ENCODE measurements at places on chromosomes 16 and 17.
A peak's percentile ranks its signal among the peaks of the same experiment; 100 is the strongest.

DNA sequence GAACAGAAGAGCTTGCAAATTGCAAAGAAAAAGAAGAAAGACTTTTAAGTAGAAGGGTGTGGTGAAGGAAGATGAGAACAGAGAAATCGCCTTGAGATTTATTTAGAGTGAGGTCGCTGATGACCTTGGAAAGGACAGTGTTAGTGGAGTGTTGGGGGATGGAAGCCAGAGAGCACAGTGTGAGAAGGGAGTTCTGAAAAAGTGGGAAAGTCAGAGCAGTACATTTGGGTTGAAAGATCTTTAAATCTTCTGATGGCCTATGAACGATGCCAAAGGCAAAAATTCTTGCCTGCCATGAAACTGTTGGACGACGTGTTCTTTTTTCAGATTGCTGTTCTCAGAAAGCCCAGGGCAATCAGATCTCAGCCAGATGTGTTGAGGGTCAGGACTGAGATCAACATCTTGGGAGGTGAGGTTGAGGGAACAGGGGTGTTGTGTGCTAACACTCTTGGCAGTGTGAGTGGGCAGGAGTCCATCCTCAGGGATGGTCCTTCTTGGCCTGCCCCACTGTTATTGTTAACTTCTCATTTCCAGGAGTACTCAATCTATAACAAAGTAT is 330.1 kb downstream of the MAP2K6 start:
- DNase-seq = no peak

GRCh38 chr17:1300371-1300905 is 21.0 kb downstream of the TRARG1 start:
- no peak for DNase-seq

DNA sequence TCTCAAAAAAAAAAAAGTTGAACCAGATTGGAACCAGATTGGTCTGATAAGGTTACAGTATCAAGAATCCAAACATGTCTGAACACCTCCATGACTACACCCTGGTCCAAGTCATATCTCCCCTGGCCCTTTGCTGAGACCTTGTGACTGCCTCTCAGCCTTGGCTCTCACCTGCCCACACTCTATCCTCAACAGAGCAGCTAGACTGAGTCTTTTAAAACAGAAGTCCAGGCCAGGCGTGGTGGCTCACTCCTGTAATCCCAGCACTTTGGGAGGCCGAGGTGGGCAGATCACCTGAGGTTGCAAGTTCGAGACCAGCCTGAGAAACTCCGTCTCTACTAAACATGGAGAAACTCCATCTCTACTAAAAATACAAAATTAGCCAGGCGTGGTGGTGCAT is 91.7 kb downstream of the AIPL1 start:
- DNase-seq = no peak

- DNase-seq = no peak
Measured at GRCh38 chr16:19436540-19436939, 18.9 kb downstream of the TMC5 start.

DNA sequence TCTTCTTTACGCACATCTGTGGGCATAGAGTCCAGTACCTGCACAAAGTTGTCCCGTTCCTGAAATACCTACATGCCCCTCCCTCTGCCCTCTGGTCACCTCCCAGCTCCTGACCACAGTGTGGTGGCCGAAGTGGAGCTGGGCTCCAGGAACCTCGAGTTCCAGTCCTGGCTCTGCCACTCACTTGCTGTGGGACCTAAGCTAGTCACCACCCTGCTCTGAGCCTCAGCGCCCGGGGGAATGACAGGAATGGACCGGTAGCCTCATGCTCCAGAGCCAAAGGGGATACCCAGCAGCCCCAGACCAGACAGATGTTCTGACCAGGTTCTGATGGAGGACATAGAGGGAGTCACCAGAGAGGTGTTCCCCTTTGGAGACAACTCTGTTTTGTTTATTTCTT is 26.7 kb upstream of the ITGA3 start:
- no peak for DNase-seq

GRCh38 chr17:74637265-74637664 is 13.7 kb upstream of the CD300E start:
- DNase-seq = no peak

- DNase-seq = no peak
Measured at GRCh38 chr16:80913397-80913796, 93.3 kb downstream of the CMC2 start.

DNA sequence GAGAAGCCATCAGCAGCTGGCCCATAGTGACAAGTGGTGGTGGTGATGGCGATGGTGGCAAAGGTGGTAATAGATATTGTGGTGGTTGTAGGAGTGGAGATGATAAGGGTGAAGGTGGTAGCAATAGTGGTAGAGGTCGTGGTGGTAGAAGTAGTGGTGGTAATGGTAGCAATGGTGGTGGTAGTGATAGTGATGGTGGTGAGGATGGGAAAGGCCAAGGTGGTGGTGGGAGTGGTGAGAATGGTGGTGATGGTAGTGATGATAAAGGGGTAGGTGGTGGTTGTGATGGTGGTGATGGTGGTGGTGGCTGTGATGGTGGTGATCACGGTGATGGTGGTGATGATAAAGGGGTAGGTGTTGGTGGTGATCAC is 13.1 kb downstream of the CDH5 start:
- no peak for DNase-seq

DNA sequence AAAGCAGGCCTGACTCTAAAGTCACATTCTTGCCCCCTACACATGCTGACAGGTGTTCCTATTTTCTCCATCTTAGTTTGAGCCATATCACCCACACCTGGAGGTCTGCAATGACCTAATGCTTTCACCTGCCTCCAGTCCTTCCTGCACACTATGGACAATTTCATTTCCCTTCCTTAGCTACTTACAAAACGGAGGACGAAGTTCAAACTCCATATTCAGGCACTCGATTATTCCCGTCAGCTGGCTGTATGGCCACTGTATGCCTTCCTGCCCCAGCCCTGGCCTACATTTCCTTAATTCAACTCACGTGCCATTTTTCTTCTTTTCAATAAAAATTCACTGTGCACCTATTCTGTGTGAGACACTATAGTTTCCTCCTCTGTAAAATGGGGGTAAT is 44.9 kb downstream of the GRIN2A start:
- no peak for DNase-seq

DNA sequence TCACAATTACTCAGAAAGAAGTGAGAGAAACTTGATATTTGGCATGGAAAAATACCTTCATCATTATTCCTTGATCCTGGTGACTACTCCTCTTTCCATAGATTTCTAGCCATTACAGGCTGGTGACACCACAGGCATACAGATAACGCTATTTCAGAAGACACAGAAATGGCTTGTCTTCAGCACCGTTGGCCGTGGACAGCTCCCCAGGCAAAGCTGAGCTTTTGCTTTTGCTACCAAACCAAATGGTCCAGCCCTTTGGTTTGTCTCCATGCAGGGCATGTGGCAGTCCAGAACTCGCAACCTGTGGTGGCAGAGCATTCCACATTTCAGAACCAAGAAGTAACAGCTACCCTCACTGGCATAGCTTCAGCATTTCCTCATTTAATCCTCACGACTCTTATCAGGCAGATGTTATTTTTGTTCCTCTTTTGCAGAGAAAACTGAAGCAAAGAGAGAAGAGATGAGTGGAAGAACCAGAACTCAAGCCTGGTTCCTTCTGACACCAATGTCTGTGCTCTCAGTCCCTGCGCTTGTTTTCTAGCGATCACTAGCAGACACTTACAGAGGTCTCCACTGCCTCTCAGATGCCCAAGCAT is 55.5 kb downstream of the HS3ST4 start:
- no peak for DNase-seq

DNA sequence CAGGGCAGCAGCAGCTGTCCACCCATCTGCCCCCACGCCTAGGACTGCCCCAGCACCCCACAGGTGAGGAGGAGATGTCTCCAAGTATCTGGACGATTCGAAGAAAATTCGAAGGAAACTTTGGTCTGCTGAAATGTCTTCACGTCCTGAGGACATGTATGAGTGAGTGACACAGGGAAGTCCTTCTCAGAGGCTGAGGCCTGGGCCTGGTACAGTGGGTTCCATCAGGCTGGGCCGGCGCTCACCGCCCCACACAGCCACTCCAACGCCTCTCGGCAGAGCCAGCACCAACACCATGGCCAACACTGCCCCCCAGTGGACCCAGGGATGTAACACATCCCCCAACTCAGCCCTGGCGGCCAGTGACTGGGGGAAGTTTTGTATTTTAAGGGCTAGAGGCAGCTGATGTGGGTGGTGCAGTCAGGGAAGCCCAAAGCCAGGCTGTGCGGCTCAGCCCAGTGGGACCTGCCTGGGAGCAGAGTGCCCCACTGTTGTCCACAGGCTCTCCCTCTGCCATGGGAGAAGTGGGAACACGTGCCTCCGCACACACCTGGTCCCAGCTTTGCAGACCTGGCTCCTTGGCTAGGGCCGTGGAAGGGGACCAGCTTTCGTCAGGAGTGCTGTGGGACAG is 55.8 kb upstream of the FASN start:
- DNase-seq = peak; percentile 90

DNA sequence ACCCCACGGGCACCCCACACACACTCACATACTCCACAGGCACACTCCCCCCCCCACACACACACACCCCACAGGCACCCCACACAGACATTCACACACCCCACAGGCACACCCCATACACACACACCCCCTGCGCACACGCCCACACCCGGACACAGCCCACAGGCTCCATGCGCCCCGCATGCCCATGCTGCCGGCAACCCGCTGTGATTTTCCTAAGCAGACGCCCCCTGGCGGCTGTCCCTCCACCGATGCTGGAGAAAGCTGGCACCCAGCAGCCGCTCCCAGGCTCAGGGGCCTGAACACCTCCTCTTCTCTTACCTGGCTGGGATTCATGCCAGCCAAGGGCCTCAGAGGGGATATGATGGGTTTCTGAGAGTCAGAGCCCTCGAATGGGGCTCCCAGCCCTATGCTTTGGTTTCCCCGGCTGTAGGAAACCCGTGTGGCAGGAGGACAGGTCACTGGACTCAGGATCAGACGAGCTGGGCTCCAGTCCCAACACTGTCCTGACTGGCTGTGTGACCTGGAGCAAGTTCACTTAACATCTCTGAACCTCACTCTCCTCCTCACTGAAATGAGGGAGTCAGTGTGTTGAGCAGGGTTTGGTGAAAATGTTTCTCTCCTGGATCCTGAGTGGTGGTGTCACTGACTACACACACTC is 19.6 kb upstream of the TNFRSF13B start:
- DNase-seq = peak; percentile 51

DNA sequence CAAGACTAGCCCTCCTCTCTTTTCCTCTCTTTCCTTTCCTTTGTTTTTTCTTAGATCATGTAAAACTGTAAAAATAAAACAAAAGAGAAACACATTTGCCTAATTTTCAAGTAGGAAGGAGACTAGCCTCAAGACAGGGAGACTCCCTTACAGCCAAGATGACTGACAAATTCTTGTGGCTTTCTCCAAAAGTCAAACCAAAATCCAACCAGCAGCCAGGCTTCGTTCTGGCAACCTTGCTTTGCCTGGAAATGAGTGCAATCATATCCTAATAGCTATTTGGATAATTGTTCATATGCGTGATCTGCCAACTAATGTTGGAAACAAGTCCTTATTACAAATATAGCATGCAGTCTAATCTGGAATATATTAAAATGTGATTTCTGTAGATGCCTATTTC is 868.9 kb upstream of the SOX9 start:
- DNase-seq = no peak

- no peak for DNase-seq
Measured at GRCh38 chr16:63539276-63539675, 1503.0 kb upstream of the CDH8 start.

GRCh38 chr17:15238057-15238456 is 27.1 kb downstream of the PMP22 start:
- no peak for DNase-seq

- no peak for DNase-seq
Measured at GRCh38 chr17:81665205-81666091, 957 bp downstream of the OXLD1 start.

GRCh38 chr16:17303101-17303500 is 167.7 kb downstream of the XYLT1 start:
- DNase-seq = no peak

DNA sequence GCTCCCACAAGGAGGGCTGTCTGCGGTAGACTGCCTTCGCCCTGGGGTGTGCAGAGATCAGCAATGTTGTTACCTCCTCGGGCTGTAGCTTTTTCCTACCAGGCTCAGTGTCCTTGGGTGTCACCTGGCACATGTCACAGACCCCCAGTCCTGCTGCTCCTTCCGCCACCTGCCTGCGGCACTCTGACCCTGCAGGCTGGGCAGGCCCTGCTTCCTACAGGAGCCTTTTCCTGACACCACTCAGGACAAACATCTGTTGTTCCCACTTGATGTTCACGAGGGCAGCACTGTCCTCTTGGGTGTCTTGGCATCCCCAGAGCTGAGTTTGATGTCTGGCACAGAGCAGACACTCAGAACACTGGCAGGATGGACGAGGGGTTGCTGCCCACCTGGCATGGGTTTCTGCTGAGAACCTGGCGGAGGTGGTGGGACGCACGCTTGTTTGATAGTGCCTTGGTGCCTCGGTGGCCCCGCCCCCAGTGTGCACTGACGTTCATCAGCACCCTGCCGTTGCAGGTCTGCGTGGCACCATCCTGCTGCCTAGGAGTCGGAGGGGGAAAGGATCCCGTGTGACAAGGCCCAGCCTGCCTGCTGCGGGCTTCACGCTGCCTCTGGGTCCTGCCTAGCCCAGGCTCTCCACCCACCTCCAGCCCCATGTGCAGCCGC is 26.7 kb upstream of the NUDT16L1 start:
- DNase-seq = no peak

GRCh38 chr16:14634389-14634725 is 1.6 kb downstream of the BFAR start:
- no peak for DNase-seq

GRCh38 chr16:17497648-17498047 is 26.9 kb upstream of the XYLT1 start:
- no peak for DNase-seq

DNA sequence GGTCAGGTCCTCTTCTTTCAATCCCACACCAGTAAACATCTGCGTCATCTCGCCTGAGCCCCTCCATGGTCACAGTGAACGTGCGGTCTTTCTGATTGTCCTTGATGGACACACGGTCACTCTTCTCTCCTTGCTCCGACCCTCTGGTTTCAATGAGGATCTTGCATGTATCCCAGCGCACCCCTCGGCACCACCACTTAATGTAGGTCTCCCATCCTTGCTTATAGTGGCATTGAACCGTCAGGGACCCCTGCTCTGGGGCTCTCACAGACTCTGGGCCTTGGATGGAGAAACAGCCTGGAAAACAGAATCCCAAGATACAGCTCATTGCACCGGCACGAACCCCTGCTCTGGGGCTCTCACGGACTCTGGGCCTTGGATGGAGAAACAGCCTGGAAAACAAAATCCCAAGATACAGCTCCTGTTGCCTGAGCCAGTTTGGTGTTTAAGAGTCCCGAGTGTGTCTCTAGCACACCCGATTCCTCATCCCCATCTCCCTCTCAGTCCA is 5.4 kb downstream of the CD300LB start:
- no peak for DNase-seq

GRCh38 chr17:57407287-57408070 is 151.2 kb downstream of the MSI2 start:
- no peak for DNase-seq

GRCh38 chr16:73885319-73885718 is 411.3 kb upstream of the PSMD7 start:
- no peak for DNase-seq
